ENCODE measurements at places on chromosomes 7 and 10.

GRCh38 chr7:158024881-158025280 lies 562.7 kb downstream of the PTPRN2 start:
- DNase-seq = no peak

DNA sequence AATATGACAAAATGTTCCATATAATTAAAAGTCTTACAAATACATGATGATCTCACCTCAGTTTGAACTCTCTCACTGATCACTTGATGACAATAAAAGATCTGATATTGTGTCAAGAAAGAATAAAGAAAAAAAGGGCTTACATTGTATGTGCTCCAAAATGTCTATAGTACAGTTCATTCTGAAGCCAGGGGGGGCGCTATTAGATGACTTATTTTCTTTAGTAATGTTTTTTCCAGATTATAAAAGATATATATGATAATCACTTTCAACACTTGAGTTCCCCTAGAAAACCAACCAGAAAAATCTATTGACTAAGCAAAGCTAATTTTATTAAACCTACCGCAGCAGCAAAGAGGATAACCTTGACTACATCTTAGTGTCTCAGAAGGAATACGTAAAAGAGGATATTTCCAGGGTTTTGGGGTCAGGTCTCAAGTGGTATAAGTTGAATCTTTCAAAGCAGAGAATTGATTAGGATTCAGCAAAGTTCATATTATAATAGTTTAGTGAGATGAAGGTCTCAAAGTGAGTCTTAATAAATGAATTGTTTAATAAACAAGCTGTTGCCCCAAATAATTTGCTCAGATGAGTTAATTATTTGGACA lies 55.8 kb downstream of the PTN start:
- DNase-seq = no peak

GRCh38 chr7:15626041-15626440 lies 60.4 kb downstream of the MEOX2 start:
- DNase-seq = no peak

- no peak for DNase-seq
These were observed 187.7 kb downstream of the ELFN1 start for GRCh38 chr7:1857487-1858421.

- no peak for DNase-seq
These were observed 78.3 kb downstream of the GRK5 start for GRCh38 chr10:119285495-119286267.

DNA sequence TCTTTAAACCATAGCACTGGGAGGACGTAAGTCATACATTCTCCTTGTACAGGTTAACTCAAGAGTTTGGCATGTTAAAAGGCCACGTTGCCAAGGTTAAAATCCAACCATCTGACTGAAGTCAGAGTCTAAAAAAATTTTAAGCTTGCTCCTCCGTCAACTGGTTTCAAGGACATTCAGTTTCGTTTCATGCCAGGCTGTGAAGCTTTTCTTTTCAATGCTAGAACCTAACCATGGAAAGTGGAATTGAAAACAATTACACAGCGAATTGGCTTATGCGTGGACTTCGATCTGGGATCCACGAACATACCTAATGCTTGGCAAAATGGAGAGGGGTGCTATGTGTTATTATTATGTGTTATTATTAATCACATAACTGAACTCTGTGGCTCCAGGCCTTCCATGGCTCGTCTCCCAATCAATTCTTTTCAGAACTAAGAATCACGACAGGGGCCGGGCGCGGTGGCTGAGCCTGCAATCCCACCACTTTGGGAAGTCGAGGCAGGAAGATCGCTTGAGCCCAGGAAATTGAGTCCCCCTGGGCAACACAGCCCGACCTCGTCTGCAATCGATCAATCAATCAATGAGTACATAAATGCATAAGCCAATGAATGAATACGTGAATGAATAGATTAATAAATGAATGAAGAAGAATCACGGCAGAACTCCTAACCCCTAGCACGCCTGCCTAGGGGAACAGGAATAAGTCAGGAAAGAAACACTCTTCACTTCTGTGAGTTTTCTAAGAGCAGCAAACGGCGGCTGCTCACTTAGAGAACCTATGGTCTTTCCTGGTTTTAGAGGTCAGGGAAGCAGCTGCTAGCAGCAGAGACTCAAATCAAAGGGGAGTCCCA lies 733 bp upstream of the ARL5B start:
- DNase-seq = no peak

GRCh38 chr7:104196161-104196560 lies 11.7 kb downstream of the ORC5 start:
- DNase-seq = no peak

GRCh38 chr7:28096713-28097112 lies 83.9 kb downstream of the JAZF1 start:
- DNase-seq = peak; percentile 66

- DNase-seq = no peak
These were observed 20.0 kb downstream of the PYROXD2 start for GRCh38 chr10:98394851-98395440.

- no peak for DNase-seq
These were observed 205.6 kb upstream of the PTER start for GRCh38 chr10:16231176-16231575.

DNA sequence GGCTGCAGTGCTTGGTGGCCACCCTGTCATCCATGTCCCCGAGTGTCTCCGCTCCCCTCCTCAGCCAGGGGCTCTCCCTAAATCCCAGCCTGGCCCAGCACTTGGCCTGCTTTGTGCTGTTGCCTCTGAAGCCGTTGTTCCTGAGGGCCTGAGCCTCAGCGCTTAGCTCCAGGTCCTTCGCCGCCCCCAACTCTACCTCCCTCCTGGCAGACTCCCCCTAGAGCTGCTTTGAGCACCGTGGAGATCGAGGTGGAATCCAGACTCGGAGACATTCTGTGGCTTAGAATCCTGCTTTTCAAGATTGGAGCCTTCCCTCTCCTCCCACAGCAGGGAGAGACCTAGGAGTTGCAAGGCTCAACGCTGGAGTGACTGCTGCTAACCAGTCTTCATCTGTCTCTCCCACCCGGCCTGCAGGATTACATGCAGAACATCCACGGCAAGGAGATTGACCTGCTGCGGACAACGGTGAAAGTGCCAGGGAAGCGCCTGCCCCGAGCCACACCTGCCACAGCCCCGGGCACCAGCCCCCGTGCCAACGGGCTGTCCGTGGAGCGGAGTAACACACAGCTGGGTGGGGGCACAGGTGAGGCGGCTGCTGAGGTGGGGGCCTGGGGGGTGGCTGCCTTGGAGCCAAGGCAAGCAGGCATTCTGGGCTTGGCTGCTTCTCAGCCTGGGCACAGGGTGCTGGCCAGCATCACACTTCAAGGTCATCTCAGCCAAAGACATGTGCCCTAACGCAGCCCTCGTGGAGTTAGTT lies 33.3 kb downstream of the GBX1 start:
- no peak for DNase-seq

DNA sequence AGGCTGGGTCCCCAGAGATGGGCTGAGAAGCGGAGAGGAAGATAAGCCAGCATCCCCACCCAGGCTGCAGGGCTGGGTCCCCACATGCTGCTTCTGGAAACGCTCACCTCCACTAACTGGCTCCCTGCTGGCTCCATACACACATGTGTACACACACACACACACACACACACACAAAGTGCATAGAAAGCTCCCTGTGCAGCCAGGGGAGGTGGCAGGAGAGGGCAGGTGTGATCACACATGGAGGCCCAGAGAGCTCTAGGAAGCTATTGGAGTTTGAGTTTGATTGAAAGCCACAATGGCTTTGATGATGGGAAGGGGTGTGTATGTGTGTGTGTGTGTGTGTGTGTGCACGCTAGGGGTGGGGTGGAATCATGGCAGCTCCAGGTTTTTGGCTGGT lies 29.3 kb downstream of the CXCL12 start:
- DNase-seq = no peak

GRCh38 chr7:20835111-20835750 lies 48.5 kb upstream of the SP8 start:
- no peak for DNase-seq

Data from CD8-positive, alpha-beta T cell (primary cell).